ENCODE measurements at places on chromosomes 16 and 17.

GRCh38 chr17:76546556-76547182 is 6.8 kb downstream of the PRCD start:
- DNase-seq, result no peak

- no peak for DNase-seq
Observed at GRCh38 chr17:40791111-40791510, 8.6 kb downstream of the KRT28 start.

DNA sequence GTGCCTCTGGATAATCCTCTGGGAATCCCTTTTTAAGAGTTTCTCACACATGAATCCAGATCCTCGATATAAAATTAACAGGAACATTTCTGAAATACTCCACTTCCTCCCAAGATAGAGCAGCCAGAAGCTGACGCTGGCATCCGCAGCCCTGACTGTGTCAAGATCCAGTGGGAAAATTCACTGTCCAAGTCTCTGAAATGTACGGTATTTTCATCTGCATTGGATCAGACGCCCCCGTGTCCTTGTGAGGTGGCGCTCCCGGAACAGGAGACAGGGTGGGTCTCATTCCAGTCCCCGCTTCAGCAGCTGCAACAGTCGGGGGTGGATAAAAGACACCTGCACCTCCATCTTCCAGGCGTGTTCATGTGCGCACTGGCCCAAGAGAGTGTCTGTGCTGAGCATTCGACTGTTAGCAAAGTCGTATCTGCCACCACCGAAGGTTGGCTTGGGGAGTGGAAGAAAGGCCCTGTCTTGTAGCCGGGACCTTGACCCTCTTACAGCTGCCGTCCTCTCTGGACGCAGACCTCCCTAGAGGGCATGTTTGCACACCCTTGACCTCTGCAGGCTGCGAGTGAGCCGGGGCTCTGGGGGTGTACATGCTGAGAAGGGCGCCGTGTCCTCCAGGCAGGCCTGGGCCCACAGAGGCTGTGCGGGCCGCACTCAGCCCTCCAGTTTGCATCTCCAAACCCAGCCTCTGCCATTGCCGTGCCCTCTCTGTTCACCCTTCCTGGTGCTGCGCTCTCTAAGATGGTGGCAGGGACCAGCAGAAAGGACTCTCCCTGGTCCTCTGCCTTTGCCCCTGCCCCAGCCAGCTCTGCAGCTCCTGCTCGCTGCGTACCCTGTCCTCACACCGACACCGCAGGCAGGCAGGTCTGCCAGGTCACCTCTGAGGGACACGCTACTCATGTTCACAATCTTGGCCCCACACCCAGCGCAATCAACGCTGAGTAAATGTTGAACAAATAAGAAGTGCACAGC is 72.0 kb upstream of the CHMP6 start:
- DNase-seq, result no peak

- DNase-seq, result no peak
Observed at GRCh38 chr17:57577751-57578607, 167.1 kb downstream of the CCDC182 start.
